Activated CD8-positive, alpha-beta memory T cell treated with anti-CD3 and anti-CD28 coated beads for 24 hours (primary cell): ENCODE measurements at places on chromosomes 5 and 9.

- no peak for DNase-seq
These were observed 138.7 kb downstream of the ALDH1A1 start for GRCh38 chr9:72814083-72814597.

DNA sequence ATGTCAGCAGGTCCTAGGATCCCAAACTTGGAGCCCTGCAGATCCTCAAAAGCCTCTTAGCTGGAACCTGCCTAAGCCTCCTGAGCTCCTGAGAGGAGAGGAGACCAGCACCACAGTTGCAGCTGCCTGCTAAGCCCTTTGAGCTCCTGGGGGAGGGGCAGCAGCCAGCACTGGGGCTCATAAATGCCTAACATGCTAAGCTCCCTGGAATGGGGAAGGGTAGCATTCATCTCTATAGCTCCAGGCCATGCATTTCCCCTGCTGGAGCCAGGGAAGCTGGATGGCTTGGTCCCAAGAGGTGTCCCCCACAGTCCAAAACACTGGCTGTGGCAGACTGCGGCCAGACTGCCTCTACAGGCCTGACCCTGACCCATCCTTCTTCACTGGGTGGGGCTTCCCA lies 182.7 kb downstream of the KCNN2 start:
- DNase-seq: no peak

GRCh38 chr9:127611603-127611898 lies 526 bp upstream of the STXBP1 start:
- DNase-seq: no peak

- DNase-seq: no peak
These were observed 1.1 kb upstream of the PROB1 start for GRCh38 chr5:139395844-139396640.

GRCh38 chr5:35876922-35877321 lies 20.2 kb downstream of the IL7R start:
- DNase-seq: no peak

GRCh38 chr5:65970481-65971367 lies 44.3 kb downstream of the ERBIN start:
- no peak for DNase-seq

DNA sequence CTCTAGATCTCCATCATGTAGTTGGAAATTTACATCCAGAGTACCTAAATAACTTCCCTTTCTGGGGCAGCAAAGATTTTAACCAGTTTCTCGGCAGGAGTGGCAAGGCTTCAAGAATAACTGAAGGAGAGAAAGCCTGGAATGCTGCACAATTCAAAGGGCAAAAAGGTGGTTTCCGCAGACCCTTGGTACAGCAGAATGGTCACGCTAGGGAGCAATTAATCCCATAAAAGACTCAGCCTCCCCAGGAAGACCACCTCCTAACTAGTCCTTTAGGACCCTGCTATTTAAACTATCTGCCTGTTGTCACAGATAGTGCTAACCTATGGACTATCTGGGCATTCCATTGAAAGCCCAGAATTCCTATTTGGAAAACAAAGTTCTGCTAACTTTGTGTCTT lies 3.6 kb downstream of the HTR1A start:
- no peak for DNase-seq
